CD4-positive, alpha-beta T cell treated with Interleukin-2 at 100 ng/mL for 4 hours (primary cell): ENCODE measurements at places on chromosomes 4 and X.

GRCh38 chr4:150976478-150977118, 38.5 kb downstream of the LRBA start:
- DNase-seq = no peak

GRCh38 chr4:47418147-47418546, 45.4 kb downstream of the COMMD8 start:
- no peak for DNase-seq

DNA sequence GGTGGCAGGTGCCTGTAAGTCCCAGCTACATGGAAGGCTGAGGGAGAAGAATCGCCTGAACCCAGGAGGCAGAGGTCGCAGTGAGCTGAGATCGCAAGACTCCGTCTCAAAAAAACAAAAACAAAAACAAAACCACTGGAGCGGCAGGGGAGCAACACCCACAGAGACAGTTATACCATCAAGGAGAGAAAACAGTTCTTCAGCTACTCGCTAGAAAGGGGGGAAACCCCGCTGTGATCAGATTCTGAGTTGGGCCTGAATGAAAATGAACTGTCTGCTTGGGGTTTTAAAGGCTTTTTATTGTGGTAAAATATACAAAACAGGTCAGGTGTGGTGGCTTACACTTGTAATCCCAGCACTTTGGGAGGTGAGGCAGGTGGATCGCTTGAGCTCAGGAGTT, 16.8 kb upstream of the IRAK1 start:
- peak; percentile 25 for DNase-seq

DNA sequence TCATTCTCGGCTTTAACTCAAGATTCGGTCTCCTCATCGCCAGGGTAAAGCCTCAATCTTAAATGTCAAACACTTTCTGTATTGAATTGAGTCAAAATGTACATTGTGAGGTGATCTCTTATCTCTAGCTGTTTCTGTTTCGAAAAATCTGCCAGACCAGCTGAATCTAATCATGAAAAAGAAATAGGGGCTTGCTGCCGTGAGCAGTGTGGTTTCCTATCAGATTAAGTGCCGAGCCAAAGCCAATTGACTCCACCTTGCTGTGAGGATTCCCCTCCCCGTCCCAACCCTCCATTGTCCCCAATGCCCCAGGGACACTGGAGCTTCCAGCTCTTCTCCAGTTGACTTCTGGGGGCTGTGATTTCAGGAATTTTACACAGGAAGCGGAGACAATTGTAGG, 12.5 kb upstream of the CRLF2 start:
- no peak for DNase-seq

DNA sequence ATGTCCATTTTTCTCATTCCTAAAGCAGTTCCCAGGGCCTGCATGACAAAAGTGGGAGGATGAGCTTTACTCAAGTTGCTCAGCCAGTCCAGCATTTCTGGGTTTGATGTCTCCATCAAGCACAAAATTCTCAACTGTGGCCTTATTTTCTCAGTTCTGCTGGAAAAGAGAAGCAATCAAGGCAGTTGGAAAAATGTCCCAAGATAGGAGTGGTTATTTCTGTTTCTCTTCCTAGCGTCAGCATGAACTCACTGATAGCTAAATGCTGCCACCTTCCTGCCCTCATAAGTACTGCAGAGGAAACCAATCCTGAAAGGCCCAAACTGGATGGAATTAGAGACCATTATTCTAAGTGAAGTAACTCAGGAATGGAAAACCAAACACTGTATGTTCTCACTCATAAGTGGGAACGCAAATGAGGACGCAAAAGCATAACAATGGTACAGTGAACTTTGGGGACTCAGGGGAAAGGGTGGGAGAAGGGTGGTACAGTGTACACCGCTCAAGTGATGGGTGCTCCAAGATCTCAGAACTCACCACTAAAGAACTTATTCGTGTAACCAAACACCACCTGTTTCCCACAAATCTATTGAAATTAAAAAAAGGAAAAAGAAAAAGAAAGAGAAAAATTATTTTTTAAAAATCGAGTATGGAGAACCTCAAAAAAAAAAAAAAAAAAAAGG, 29.6 kb downstream of the ADH7 start:
- DNase-seq = peak; percentile 67

DNA sequence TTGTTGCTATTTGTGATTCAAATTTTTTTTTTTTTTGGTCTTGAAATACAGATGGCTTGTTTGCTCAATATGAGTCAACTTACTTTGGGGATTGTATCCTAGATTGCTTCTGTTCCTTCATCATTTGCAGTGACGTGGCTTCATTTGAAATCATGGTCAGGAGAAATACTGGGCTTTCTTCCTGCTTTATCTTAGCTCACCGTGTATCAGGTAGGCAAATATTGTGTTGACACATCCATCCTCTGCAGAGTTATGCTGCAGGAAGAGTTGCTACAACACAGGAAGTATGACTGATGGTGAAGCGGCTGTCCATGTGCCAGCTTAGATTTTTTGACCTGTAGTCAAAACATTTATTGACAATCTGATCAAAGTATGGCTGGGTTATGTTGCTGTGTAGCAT, 232.2 kb downstream of the C4orf33 start:
- DNase-seq = no peak

DNA sequence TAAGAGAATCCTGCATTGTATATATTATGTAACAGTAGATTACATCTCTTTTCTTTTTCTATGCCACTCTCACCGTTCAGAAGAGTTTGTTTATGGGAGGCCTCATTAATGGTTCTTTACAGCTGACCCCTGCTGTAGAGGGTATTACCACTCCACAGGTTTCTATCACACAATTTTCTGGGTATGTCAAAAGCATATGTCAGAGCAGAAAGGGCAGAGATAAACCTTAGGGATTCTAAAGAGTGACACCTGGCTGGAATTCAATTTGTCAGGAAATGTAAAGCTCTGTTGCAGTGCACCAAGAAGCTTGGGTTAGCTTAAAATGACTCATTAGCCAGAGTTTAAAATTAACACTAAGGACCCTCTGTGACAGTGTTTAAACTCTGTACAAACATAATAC, 658.7 kb downstream of the PCDH18 start:
- no peak for DNase-seq

- no peak for DNase-seq
Measured at GRCh38 chr4:115711575-115711974, 598.2 kb upstream of the NDST4 start.

- DNase-seq = no peak
Measured at GRCh38 chr4:45438047-45438446, 685.8 kb downstream of the GABRG1 start.

DNA sequence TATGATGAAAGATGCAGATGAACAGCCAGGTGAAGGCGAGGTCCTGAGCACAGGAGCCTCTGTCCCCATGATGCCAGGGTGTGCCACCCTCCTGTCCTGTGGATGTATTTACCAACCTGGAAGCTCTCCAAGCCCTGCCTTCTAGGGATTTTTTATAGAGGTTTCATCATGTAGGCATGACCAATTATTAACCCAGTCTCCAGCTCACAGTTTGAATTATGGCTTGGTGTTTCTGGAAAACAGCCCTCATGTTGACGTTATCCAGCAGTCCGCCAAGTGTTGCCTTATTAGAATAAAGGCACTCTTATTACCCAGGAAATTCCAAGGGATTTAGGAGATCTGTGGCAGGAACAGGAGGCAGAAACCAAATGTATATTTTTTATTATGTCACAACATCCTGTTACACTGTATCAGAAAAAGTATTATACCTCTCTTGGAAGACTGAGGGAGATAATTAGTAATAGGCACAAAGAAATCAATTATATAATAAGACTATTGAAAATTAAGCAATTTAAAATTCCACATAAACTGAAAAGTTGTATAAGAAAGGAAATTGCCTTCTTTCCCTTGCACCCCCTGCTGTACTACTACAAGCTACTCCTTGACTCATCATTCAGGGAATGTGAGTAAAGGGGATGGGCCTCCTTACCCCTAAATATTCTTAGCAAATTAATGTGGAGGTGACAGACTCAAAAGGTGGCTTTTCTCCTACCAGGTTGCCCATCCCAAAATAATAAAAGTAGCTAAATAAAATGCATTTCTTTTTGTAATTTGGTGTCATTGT, 129.6 kb downstream of the ZNF330 start:
- no peak for DNase-seq

GRCh38 chr4:10185518-10186227, 69.1 kb upstream of the WDR1 start:
- DNase-seq = no peak

DNA sequence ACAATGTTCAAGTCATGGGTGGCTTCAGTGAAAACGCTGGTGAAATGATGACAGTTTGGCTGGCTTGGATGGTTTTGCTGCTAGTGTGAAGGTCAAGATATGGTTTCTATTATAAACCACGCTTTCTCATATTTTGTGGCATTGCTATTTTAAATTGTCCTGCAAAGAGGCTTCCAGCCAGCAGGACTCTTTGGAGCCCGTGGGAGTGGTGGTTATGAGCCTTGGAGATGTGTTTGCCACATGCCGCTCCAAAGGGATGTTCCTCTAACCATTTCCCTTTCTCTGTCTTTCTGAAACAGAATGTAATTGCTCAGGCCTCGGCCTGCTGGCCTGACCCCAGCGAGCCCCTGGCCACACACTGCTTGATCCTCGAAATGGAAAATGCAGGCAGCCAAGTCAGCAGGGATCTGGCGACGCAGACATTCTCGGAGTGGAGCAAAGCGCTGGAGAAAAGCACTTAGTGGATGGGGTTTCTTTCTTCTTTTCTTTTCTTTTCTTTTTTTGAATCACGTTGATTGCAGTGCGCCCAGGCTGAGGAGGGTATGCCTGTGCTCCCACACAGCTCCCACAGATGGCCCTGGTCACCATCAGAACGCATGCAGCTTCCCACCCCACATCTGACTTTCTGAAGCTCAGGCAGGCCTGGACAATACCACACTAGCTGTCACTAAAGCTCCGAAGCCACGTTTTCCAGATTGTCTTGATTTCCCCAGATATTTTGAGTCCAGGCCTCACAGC, 114.0 kb downstream of the ENPP6 start:
- DNase-seq = no peak

- DNase-seq = peak; percentile 79
Measured at GRCh38 chrX:15675490-15675921, 10.9 kb upstream of the CLTRN start.

- no peak for DNase-seq
Measured at GRCh38 chr4:138864961-138865720, 150.4 kb upstream of the NOCT start.

DNA sequence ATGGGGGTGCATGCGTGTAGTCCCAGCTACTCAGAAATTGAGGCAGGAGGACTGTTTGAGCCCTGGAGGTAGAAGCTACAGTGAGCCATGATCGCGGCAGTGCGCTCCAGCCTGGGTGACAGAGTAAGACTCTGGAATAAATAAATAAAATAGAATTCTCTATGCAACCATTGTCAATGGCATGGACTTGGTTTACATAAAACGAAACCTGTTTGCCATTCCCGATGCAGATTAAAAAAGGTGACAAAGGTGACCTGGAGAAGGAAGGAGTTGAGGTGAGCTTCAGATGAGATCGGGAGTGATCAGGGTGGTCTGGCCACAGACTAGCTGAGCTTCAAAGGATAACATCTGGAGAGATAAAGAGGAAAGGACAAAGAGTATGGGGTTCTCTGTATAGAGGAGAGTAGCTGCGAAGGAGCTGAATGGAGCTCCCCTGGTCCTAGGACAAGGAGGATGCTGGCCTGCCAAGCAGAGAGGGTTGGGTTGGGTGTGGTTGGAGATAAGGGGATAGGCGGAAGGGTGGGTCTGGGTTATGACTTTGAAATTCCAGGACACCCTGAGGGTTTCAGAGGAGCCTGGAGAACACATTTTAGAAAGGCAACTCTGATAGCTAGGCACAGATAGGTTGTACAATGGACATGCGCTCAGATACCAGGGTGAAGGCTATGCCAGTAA, 98.6 kb downstream of the RBM47 start:
- no peak for DNase-seq

DNA sequence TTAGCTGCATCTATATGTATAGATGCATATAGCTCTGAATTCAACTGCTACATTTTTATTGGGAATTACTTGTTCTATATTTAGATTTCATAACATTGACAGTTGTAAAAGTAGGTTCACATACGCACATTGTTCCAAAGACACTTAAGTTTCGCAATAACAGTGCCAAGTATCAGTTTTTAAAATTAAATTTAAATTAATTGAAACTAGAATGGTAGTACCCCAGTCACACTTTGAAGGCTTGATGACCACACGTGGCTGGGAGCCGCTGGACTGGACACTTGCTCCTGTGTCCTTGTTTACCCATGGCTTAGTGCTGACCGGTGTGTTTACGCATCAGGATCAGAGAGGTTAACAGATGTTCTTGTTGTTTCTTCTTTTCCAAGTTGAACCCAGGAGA, 140.7 kb upstream of the PSAPL1 start:
- DNase-seq = no peak

DNA sequence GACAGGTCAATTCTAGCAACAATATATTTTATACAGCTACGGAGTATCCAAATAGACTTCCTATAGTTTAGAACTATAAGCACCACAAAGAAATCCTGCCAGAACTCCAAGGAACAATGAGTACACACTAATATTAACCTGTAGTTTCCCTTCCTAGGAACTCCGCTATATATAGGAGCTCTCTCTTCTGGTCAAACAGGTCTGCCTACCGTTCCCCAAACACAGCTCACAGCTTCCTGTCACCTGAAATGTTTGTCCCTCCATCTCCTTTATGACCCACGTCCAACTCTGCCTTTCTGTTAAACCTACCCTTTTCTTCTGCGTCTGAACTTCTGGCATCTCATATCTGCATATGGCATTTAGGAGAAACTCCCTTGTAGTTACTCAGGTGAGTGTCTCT, 10.5 kb upstream of the GJB1 start:
- no peak for DNase-seq

- no peak for DNase-seq
Measured at GRCh38 chr4:44150091-44150576, 298.5 kb downstream of the KCTD8 start.

DNA sequence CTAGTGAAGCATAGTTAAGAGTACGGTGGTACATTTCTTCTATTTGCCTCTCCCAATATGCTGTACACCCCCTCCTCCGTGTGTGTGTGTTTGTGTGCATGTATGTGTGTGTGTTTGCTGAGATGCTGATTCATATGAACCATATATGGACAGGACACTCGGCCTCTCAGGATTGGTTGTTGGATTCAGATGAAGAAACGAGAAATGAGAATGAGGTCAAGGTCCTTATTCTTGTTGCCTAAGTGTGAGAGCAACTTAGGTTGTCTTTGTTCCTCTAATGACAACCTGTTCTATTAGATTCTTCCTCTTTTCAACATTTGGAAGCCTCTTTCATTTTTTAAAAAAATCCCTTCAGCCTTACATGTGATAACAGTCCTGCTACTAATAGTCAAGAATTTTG, 1387.6 kb downstream of the STIM2 start:
- no peak for DNase-seq

DNA sequence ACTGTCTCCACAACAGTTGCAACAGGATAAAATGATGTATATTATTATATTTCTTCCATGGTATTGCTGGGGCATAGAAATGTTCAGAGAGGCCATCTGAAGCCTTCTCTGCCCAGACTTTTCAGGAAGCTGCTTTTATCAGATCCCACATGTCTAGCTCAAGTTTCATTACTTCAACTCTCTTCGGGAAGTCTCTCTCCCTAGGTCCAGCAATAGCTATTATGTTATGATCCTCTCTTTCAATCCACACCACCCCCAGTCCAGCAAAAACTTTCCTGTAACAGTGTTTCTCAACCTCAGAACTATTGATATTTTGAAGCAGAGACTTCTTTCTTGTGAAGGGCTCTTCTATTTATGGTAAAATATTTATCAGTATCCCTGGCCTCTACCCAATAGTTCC, 44.9 kb downstream of the CXCL1 start:
- DNase-seq = no peak

- no peak for DNase-seq
Measured at GRCh38 chr4:145784036-145784435, 104.1 kb downstream of the C4orf51 start.
